Activated CD4-positive, CD25-positive, alpha-beta regulatory T cell (primary cell): ENCODE measurements at places on chromosomes 3 and 15.

DNA sequence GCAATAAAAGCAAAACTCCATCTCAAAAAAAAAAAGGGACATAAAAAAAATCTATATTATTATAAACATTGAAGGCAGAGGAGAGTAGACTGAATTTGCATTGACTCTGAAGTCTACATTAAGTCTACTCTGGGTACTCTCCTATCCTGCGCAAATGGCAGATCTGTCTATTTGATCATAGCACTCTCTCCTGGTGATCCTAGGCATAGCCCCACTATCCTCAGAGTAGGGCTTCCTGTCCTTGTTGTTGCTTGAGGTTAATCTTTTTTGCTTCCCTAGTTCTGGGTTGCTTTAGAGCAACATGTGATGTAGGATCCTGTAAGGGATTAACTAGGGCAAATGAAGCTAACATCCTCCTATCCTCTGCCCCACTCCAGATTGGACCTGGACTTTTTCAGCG lies 82.1 kb upstream of the LRRFIP2 start:
- no peak for DNase-seq

- no peak for DNase-seq
Observed at GRCh38 chr15:71657141-71657540, 153.2 kb upstream of the NR2E3 start.

DNA sequence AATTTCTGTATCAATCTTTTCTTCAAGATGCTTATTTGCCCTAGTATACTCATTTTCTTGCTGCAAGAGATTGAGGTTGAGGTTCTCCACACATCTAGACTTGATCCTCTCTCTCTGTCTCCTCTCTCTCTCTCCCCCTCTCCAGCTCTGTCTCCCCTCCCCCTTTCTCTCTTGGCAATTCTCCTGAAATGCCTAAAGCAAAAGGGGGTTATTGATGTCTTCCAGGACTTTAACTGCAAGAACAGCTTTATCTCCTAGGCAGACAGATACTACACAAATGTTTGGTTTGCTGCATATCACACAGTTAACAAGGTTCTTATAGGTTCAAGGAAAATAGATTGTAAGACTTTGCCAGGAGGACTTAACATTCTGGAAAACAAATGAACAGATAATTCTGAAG lies 52.1 kb downstream of the TMEM212 start:
- no peak for DNase-seq

DNA sequence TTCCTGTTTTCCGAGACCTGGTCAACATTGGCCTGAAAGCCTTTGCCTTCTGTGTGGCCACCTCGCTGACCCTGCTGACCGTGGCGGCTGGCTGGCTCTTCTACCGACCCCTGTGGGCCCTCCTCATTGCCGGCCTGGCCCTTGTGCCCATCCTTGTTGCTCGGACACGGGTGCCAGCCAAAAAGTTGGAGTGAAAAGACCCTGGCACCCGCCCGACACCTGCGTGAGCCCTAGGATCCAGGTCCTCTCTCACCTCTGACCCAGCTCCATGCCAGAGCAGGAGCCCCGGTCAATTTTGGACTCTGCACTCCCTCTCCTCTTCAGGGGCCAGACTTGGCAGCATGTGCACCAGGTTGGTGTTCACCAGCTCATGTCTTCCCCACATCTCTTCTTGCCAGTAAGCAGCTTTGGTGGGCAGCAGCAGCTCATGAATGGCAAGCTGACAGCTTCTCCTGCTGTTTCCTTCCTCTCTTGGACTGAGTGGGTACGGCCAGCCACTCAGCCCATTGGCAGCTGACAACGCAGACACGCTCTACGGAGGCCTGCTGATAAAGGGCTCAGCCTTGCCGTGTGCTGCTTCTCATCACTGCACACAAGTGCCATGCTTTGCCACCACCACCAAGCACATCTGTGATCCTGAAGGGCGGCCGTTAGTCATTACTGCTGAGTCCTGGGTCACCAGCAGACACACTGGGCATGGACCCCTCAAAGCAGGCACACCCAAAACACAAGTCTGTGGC lies 16.9 kb downstream of the TMEM43 start:
- DNase-seq = no peak

GRCh38 chr15:35507932-35508638 lies 37.9 kb downstream of the DPH6 start:
- DNase-seq = no peak

DNA sequence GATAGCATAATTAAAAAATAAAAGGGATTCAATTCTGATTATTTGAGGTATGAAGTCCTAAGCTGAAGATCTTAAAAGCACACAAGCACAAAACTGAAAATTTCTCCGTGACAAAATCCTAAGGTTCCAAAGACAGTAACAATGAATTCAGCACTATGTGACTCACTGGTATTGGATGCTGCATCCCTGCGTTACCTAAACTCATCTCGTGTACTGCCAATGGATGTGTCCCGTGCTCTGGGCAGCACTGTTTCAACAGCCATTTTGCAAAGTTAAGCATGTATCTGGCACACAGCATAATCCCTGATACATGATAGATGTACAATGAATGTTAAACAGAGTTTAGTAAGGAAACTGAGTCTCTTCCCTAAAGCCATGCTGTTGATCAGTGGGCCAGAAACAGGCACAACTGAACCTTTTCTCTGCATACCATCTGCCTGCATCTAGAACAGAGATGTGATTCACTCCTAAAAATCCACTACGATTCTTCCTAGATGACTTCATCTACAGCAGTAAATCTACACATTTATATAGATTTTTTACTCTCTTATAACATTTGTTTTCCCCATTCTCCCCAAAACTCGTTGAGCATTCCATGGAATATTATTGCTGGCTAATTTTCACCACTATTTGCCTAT lies 14.3 kb downstream of the SUCLG2 start:
- DNase-seq = no peak

DNA sequence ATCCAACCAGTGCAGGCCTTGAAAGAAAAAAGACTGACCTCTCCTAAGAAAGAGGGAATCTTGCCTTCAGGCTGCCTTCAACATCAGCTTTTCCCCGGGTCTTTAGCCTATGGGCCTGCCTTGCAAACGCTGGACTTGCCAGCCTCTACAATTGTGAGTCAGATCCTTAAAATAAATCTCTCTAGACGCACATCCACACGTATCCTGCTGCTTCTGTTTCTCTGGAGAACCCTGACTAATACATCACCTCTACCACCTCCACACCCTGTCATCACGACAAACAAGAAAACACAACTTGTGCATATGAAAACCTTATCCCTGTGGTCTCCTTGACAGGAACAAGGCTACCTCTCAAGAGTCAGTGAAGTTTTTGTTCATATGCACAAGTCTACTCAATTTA lies 11.8 kb downstream of the CYFIP1 start:
- no peak for DNase-seq

- no peak for DNase-seq
Observed at GRCh38 chr3:6860149-6860953, 564 bp upstream of the GRM7 start.

DNA sequence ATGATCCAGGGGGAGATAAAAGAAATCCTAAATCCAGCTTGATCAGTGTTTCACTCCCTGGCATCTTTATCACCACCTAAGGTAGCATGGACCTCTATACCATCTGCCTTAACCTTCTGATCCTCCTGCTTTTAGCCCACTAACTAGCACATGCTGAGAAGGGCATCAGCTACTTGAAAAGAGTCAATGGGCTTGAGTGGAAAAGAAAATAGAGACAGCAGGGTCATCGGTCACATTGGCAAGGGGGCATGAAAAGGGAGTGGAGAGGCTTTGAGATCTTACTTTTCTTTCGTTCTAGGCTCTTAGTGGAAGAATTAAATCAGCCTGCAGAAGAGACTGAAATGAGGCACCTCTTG lies 239 bp upstream of the ZFYVE19 start:
- no peak for DNase-seq

DNA sequence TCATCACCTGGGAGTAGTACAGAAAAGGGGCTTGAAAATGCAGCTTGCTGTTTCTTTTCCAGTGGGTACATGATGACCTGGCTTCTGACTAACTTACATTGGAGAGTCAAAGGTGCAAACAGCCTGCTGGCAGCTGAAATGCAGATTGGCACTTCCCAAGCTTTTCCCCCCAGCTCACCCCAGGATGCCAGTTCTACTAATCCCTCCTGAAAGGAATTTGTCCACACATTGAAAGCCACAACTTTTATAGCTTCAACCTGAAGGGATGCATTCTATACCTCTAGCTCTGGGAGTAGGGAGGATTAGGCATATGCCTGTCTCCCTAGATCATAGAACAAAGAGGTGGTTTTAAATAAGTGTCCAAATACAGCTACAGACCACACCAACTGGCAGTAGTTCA lies 281.7 kb downstream of the EFHB start:
- DNase-seq = no peak

GRCh38 chr3:155934230-155934629 lies 63.8 kb downstream of the GMPS start:
- DNase-seq = no peak

- DNase-seq = no peak
Observed at GRCh38 chr15:32952901-32953532, 235.2 kb downstream of the GREM1 start.

DNA sequence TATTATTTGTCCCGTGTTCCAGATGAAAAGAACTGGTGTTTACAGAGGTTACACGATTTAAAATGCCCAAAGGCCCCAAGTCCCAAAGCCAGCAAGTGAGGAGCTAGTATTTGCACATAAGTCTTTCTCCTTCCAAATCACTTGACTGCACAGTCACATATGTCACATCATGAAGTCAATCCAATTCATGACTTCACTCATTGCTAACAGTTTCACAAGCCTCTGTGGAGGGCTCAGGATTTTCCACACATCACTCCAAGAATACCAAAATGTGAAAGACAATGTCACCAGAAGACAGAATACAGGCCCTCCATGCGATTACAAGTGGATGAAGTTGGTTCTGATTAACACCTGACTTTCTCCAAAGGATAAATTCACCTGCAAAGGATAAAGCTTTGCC lies 283.1 kb upstream of the UBE2E2 start:
- DNase-seq = no peak

DNA sequence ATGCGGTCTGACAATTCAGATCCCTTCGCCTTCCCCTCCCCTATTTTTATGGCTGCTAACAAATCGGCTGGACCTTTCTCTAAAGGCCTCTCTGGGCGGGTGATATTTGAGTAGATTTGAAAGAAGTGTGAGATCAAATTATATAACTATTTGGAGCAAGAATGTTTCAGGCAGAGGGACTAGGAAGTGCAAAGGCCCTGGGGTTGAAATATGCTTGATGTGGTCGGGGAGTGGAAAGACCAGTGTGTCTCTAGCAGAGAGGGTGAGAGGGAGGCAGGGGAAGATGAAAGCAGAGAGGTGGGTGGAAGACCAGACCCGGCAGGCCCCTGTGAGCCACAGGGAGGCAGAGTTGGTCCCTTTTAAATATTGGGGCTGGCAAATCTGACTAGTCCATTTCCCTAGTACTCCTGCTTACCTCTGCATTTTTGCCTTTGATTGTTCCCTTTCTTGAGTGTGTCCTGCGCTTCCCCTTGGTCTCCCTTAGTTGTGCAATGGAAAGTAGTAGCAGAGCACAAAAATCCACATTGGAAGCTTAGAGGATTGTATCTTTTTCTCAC lies 32.3 kb downstream of the SLCO3A1 start:
- no peak for DNase-seq

DNA sequence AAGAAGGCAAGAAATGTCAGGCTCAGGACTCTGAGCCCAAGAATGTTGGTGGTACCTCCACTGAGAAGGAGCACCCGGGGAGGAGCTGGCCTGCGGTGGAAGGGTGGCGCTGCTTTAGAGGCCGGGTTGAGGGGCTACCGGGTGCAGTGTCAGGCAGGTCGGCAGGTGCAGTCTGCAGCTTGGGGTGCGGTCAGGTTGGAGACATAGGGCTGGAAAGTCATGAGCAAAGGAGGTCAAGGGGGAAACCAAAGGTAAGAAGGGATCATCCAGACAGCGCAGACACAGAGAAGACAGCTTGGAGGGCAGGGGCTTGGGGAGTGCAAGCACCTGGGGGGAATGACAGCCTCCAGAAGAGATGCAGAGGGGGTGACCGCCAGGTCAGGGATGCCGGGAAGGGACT lies 274.4 kb upstream of the LYSMD4 start:
- DNase-seq = no peak

GRCh38 chr15:20658024-20658423 lies 116.4 kb upstream of the GOLGA6L6 start:
- no peak for DNase-seq

DNA sequence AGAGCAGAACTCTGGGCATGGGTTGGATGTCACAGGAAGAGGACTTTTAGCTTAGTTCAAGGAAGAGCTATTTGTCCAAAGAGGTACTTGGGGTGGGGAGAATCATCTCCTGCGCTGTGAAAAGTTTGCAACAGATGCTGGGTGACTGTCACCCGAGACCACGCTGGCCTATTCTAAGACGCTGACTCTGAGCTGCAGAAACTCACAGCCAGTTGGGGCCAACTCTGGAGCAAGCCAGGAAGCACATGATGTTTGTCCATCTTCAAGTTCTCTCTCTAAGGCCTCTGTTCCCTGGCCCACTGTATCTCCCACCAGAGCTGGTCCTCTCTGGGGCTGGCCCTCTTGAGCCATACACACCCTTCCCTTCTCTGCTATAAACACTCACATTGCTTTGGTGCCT lies 17.9 kb upstream of the CDCP1 start:
- no peak for DNase-seq

- DNase-seq = peak; percentile 36
Observed at GRCh38 chr15:72722071-72722696, 36.2 kb downstream of the BBS4 start.

DNA sequence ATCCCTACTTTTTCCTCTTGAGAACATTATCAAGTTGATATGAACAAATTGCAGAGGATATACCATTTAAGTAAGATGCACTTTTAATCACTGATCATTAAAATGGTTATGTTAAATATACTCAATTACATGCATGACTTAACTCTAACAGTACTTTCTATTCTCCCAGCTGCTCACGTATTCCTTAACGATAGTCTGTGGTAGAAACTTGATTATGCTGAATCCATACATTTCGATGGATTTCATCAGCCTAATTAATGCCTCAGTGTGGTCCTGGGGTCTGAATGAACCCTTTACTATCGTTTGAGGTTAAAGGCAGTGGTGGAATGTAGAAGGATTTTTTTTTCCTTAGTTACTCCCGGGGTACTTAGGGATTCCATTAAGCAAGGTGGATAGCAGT lies 18.6 kb downstream of the SOX2 start:
- no peak for DNase-seq

DNA sequence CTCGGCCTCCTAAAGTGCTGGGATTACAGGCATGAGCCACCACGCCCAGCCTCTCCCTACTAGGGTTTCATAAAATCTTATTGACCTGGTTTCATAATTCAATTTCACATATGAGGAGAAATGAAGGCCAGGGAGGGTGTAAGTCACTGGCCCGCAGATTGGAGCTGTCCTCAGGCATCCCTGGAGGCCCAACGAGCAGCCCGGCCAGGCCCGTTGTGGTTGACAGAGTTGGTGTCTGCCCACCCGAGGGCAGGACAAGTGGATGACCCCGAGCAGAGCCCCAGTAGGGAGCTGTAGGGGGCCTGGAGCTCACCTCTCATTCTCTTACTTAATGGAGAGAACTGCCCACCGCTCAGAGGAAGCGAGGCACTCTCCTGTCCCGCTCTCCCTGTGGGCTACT lies 78.9 kb downstream of the CPN2 start:
- no peak for DNase-seq

DNA sequence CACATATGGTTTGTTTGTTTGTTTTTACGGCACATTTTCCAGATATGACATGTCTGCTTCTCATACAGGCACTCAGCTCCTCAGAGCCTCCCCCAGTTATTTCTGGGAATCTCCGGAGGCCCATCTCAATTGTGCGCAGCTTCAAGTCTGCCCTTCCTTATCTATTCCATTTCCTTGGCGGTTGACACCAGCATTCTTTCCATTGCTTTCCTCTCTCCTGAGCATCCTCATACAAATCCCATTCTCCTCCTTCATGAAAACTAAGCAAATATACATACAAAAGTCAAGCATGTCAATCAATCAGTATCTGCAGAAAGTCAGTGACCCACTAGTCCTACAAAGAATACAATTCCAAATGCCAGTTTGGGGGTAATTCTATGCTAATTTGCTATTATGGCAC lies 166.7 kb downstream of the SQOR start:
- no peak for DNase-seq
